Stimulated activated CD4-positive, alpha-beta T cell treated with anti-CD3 and anti-CD28 coated beads, Interleukin-15, amount 100 ng/mL, for 1 hour (primary cell): ENCODE measurements at places on chromosomes 4 and X.

- DNase-seq, result no peak
These were observed 119.4 kb downstream of the DDIT4L start for GRCh38 chr4:100070868-100071267.

DNA sequence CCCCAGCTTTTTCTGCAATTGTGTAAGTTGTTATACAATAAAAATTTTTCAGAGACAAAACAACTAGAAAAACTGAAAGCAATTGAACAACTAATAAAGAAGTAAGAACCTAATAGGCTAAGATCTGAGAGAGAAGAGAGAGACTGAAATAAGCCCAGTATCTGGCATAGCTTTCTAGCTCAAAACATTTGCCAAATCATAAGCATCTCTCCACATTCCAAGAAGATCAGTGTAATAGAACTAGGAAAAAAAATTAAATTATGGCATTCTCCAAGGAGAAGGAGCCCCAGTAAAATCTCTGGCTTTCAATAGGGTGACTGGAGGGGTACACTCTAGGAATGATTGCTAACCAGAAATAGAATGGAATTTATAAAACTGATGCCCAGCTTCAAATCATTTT, 19.0 kb upstream of the PPP3CA start:
- DNase-seq, result no peak

DNA sequence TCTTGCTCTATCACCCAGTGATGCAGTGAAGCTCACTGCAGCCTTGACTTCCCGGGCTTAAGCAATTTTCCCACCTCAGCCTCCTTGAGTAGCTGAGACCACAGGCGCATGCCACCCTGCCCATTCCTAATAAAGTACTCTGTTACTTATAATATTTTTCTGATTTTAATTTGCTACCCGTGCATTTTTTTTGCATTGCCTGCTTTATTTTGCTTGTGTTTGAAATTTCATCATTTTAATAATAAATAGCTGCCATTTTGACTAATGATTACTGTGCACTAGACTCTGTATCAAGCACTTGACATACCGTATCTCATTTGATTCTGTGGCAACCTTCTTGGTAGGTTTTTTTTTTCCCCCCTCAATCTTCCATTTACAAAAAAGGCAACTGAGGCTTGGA, 41.7 kb downstream of the FAM193A start:
- DNase-seq, result no peak

GRCh38 chr4:55082756-55083155, 42.6 kb downstream of the KDR start:
- DNase-seq, result no peak

DNA sequence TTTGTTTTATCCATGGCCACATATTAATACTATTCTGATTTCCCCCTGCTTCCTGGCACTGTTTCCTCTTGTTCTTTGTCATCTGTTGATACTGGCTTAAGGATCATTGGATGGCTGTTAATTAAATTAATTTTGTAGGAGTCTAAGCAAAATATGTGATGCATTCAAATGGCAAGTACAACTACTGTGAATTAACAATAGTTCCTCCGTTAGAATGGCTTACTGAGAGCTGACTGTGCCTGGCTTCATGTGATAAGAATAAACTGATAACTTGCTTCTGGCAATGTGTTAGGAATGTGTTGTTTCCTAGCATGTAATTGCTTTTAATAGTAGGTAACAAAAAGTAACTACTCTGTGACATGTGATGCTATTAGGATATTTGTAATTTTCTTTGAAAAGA, 98.5 kb downstream of the RPA4 start:
- DNase-seq, result no peak

DNA sequence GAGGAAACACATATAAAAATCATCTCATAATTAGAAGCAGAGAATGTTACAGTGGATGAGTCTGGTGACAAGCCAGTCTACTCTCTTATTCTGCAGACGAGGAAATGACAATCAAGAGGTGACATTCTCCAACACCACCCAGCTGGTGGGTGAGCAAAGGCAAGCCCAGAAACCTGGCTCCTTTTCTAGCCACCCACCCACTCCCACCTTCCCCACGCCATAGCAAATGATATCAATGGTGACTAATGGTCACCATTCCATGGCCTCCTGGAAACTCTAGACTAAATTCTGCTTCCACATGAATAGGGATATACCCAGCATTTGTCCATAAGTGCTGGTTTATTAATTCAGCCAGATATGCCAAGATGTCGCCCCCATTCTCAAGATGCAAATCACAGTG, 10.7 kb downstream of the SEL1L3 start:
- DNase-seq, result no peak

DNA sequence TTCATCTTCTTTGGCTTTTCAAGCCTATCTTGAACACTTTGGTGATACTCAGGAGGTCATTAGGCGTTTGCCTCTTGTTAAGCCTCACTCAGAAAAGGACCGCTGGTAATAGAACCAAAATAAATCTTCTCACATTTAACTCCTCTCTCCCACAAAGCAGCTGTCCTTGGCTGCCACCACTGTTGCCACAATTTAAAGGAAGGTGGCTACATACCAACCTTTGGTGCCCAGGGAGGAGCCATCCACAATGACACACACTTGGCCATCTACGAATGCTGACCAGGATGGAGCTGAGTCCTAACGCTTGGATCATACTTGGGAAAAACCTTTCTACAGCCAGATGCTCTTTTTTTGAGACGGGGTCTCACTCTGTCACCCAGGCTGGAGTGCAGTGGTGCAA, 210.2 kb downstream of the HS6ST2 start:
- DNase-seq, result no peak

GRCh38 chrX:47859686-47860085, 23.0 kb downstream of the ZNF81 start:
- DNase-seq, result no peak

GRCh38 chrX:148412006-148412405, 88.4 kb upstream of the AFF2 start:
- no peak for DNase-seq

- DNase-seq, result no peak
These were observed 51.3 kb downstream of the YIPF6 start for GRCh38 chrX:68550193-68550592.

DNA sequence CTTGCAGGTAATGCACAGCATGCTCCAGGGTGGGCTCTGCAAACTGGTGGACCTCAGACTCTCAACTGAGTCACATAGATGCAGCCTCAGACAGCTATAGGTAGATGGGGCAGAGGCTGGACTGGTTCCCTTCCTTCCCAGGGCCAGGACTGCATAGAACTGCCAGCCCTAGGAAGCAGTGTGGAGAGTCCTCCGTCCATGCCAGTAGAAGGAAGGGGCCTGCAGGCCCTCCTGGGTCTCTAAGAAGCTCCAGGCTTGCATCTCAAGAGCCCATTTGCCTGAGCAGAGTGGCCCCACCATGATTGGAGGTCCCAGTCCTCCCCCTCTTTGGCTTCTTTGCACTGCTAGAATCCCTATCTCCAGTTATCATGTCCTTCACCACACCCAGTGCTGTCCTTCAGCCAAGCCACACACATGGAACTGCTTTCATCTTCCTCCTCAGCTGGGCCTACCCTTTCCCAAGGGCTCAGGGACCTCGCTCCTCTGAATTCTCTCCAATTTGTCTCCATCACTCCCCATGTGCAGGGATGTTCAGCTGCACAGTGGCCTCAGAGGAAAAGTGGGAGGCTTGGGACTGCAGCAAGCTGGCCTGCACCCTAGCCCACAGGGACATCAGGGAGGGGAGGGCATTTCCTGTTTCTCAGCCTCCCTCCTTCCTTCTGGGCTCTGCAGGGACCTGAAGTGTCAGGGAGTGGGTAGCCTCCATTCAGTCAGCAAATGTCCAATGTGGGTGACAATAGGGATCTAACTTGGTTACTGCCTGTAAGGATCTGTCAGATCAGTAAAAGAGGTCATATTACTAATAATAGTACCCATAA, 146.0 kb downstream of the PJA1 start:
- DNase-seq, result no peak

- no peak for DNase-seq
These were observed 135.2 kb downstream of the ARSF start for GRCh38 chrX:3176439-3176820.

- DNase-seq, result no peak
These were observed 15.0 kb upstream of the CT47A1 start for GRCh38 chrX:121000589-121000988.

- DNase-seq, result no peak
These were observed 17.7 kb downstream of the IL15 start for GRCh38 chr4:141654098-141654497.

DNA sequence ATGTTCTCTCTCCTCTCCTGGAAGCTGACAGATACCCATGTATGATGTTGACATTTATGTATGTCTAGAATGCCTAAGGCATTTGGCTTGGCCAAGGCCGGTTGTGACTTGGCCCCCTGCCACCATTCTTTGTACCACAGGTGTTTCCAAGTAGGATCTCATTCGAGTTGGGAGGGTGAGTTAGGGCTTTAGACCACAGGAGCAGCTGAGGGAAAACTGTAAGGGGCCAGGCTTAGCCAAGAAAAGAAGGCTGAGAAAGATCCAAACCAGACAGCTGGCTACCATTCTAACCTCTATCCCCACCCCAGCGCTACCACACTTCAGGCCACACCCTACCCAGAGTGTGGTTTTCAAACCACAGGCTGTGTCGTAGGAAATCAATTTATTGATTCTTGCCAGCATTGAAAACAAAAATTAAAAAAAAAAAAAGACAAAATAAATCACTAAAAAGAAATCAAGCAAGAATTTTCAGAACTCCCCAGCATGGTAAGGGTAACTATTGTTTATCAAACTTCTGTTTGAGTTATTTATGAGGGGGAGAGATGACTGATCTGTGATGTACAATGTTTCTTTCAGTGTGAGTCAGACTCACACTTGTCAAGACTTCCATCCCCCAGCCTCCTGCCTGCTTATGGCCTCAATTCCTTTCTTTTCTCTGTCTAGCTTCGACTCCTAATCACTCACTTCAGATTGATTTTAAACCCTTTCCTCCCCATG, 9.9 kb downstream of the TMSB4X start:
- no peak for DNase-seq

DNA sequence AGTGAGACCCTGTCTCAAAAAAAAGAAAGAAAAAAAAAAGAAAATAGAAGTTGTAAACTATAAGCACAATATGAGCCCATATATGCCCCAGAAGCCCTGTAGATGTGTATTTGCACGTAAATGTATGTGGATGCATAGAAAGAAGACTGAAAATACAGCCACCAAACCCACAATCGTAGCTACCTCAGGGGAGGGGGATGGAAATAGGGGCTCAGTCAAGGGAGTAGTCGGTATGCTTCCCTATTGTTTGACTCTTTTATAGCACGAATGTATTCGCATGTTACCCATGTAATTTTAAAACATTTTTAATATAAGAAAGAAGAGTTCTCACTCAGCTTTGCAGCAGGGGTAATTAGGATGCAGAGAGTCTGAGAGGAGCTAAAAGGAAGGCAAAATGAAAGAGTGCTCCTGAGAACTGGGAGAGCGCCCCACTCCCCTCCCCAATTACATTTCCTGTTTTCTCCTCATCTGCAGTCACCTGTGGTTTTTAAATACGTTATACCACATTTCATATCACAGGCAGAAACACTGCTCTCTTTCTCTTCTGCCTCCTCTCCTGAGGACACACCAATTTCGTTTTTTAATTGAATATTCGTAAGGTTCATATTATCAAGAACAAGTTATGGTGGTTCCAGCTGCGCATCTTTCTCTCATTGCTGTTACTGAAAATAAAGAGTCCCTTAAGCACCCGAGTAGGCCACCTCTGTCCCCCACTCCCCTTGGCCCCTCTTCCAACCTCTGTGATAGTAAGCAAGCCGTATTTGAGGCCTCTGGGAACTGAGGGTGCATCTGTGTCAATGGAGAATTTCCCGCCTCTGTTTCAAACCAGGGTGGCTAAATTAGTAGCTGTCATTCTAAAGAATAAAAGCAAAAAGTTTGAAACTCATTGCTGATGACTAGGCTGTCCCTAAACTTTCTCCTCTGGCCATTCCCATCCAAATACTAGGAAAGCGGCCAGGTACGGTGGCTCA, 10.7 kb downstream of the SEPTIN6 start:
- no peak for DNase-seq

DNA sequence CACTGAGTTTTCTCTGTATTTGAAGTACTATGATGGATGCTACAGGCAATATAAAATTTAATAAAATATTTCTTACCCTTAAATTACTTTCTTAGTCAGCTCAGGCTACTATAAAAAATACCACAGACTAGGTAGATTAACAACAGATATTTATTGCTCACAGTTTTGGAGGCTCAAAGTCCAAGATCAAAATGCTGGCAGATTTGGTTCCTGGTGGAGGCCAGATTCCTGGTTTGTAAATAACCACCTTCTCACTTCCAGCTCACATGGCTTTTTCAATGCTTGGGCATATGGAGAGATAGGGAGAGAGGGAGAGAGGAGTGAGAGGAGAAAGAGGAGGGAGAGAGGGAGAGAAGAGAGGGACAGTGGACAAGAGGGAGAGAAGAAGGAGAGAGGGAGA, 24.5 kb upstream of the PACRGL start:
- no peak for DNase-seq

- DNase-seq, result no peak
These were observed at the start of gene GLRB for GRCh38 chr4:157075811-157076577. Gene GLRB (plus strand): TSS chr4:157076150. CDS start chr4:157078025, 1,875 bp downstream.

DNA sequence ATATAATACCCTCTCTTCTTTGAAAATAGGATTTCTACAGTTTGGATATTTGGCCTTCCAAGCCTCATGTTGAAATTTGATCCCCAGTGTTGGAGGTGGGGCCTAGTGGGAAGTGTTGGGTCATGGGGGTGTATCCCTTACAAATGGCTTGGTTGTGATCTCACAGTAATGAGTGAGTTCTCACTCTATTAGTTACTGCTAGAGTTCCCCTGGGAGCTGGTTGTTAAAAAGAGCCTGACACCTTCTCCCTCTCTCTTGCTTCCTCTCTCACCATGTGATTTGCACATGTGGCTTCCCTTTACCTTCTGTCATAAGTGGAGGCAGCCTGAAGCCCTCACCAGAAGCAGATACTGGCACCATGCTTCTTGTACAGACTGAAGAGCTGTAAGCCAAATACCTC, 73.9 kb downstream of the HDAC8 start:
- no peak for DNase-seq

DNA sequence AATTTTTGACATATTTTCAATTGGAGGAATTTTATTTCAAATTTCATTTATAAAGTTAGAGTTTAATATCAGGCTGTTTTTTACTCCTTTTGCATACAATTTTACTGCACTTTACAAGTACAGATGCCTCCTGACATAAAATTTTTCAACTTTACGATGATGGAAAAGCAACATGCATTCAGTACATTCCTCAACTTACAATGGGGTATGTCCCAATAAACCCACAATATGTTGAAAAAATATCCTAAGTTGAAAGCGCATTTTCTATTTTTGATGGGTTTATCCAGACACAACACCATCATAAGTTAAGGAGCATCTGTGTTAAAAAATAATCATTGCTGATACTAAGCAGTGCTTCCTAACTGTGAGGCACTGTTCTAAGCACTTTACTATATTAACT, 4.3 kb downstream of the KLHL5 start:
- DNase-seq, result no peak

DNA sequence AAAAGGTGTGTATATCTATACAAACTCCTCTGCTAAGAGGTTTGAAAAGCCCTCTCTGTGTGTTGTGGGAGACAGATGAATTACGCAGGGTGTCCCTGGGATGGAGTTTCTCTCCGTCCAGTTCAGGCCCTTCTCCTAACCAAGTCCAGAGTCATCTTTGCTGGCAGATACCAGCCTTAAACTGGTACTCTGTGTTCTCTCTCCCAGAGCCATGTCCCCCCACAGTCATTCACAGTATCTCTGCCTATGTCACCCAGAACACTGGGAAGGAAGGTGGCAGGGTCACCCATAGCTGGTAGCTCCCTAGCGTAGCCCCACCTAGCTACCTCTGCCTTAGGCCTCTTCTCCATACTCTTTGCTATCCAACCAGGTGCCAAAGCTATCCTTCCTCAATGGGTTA, 8.9 kb downstream of the AMER1 start:
- no peak for DNase-seq

GRCh38 chr4:5300283-5300682, 249.0 kb downstream of the STK32B start:
- DNase-seq, result no peak

- no peak for DNase-seq
These were observed 2.3 kb downstream of the HNRNPD start for GRCh38 chr4:82371497-82371896.
